Glutamatergic neuron (in vitro differentiated cells): ENCODE measurements at places on chromosomes 7 and 10. TPM values are rescaled to one million over a fixed set of nuclear protein-coding genes. Genes with fewer than 3 reads are reported as not detected.
A peak's percentile ranks its signal among the peaks of the same experiment; 100 is the strongest.

GRCh38 chr10:26095781-26096180 lies 120.8 kb upstream of the GAD2 start:
- no peaks in the 10 kb centered on the region for H3K36me3 ChIP-seq
- H3K4me3 ChIP-seq: no peak overlapping the region
- H3K4me1 ChIP-seq: no peaks in the 10 kb centered on the region
- peaks cover 3% of the 10 kb centered on the region for H3K27me3 ChIP-seq
- no peak for DNase-seq

GRCh38 chr7:108280136-108280535 lies 150.0 kb upstream of the LAMB4 start:
- no peak overlapping the region for H3K27ac ChIP-seq
- peaks cover 4% of the 10 kb centered on the region for H3K27me3 ChIP-seq
- DNase-seq: no peak
- peaks cover 28% of the 10 kb centered on the region for H3K4me1 ChIP-seq
- H3K4me3 ChIP-seq: no peak overlapping the region
- peaks cover 17% of the 10 kb centered on the region for H3K36me3 ChIP-seq

DNA sequence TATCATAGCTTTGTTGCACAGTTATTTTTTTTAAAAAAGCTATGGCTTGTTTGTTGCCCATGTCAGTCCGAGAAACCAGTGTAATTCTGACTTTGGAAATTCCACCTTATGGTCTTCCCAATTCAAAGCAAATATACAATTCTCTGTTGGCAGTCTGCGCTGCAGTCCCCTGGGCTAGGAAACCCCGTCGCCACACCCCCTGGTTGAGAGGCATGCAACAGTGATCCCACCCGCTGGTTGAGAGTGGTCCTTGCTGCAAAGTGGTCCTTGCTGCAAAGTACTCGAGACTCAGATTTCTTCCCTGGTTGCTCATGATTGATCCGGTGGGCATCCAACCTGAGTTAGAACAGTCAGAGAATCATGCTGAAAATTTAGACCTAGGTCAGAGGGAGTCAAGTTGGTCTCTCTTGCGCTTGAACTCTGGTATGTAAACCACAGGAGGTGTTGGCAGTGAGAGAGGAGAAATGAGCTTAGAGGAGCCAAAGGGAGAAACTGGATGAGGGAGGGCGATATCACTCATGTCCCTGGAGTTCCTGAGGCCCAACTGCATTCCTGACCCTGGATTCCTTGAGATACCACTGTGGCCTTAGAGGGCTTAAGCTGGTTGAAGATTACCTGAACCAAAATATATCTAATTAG lies 45.0 kb upstream of the STK17A start:
- H3K4me3 ChIP-seq: no peak overlapping the region
- DNase-seq: no peak
- H3K27me3 ChIP-seq: no peaks in the 10 kb centered on the region
- H3K27ac ChIP-seq: no peak overlapping the region

The SVIL gene
- total RNA-seq: 117 TPM

- H3K27me3 ChIP-seq: no peaks in the 10 kb centered on the region
- H3K27ac ChIP-seq: no peak overlapping the region
- H3K36me3 ChIP-seq: no peaks in the 10 kb centered on the region
- DNase-seq: peak; percentile 64
These were observed 109.6 kb downstream of the SFMBT2 start for GRCh38 chr10:7301006-7301778.

DNA sequence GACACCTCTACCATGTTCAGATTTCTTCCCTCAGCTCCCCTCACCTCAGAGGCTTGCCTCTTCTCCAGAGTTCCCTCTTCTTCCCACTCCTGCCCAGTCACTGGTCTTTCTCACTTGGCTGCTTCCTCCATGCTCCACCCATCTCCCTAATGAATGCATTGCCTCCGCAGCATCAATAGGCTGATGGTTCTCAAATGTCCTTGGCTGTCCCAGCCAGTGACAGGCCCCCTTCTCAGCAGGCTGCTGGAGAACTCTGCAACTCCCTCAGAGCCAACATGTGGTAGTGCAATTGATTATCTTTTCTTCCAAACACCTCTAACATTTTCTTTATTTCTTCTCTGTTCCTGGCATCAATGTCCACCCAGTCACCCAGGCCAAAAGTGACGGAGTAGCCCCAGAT lies 218.2 kb downstream of the RELN start:
- peaks cover 11% of the 10 kb centered on the region for H3K4me1 ChIP-seq
- no peaks in the 10 kb centered on the region for H3K27me3 ChIP-seq
- no peak for DNase-seq
- no peaks in the 10 kb centered on the region for H3K36me3 ChIP-seq
- no peak overlapping the region for H3K4me3 ChIP-seq
- H3K27ac ChIP-seq: no peak overlapping the region

The TRAPPC14 gene
- 42.4 TPM for total RNA-seq

DNA sequence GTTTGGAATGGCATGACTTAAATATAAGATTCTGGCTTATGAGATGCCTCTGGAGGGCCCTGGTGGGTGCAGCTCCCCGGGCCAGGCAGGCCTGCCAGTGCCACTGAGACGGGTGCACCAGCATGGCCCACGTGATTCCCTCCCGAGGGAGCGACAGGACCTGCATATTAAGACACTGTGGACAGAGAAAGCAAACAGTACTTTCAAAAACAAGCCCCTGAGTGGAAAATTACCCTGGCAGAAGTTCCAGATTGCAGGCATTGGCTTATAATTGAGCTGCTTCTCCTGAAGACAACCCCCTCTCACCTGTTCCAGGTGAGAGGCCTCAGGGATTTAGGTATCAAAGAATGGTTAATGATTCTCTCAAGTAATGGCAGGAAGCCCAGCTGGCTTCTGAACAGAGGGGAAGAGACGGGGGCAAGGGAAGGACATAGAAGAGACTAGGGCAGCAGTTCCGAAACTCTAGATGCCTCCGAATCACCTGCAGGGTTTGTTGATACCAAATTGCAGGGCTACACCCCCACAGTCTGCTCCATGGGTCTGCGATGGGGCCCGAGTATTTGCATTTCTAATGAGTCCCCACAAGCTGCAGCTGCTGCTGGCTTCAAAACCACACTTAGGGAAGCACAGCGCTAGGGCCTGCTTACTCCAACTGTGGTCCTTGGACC lies 66.0 kb upstream of the DOCK1 start:
- H3K4me1 ChIP-seq: no peaks in the 10 kb centered on the region
- DNase-seq: no peak
- no peaks in the 10 kb centered on the region for H3K27me3 ChIP-seq
- H3K27ac ChIP-seq: no peak overlapping the region
- H3K4me3 ChIP-seq: no peak overlapping the region

DNA sequence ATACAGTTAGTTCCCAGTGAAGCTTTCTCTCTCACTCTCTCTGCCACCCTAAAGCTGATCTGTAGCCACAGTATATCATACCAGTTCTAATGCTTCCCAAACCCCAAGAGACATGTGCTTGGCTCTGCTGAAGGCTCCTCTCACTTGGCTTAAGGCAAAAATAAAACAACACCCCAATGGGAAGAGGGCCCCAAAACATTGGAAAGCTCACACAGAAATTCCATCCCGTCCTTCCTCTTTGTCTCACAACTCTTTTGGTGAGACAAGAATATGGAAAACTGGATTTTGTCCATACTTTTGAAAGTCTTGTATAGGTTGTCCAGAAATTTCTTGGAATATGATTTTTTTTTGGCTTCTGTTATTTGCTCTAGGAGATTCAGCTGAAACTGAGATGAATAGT lies 56.1 kb upstream of the WNT16 start:
- no peaks in the 10 kb centered on the region for H3K27me3 ChIP-seq
- H3K4me1 ChIP-seq: no peaks in the 10 kb centered on the region
- DNase-seq: no peak
- no peaks in the 10 kb centered on the region for H3K36me3 ChIP-seq
- no peak overlapping the region for H3K4me3 ChIP-seq
- no peak overlapping the region for H3K27ac ChIP-seq

- no peak for DNase-seq
- H3K4me3 ChIP-seq: no peak overlapping the region
- no peaks in the 10 kb centered on the region for H3K36me3 ChIP-seq
- no peaks in the 10 kb centered on the region for H3K4me1 ChIP-seq
- no peak overlapping the region for H3K27ac ChIP-seq
These were observed 21.4 kb upstream of the TFEC start for GRCh38 chr7:116052006-116052405.

DNA sequence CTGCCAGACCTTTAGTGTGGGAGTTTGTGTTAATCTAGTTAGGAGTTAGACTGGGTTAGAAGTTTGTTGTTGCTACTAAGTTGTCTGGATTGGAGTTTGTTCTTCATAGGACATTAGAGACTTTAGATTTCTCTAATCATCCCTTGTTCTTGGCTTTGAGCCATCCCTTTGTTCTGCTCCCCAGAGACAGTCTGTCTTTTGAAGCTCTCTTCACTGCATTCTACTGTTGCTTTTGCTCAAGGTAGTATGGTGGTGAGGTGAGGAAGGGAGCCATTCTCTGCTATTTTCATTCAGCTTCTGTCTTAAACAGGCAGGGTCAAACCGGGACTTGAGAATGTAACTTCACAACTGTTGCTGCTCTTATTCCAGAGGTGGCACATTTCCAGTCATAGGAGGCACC lies 10.4 kb upstream of the TARP start:
- no peaks in the 10 kb centered on the region for H3K27me3 ChIP-seq
- no peaks in the 10 kb centered on the region for H3K4me1 ChIP-seq
- H3K4me3 ChIP-seq: no peak overlapping the region
- no peaks in the 10 kb centered on the region for H3K36me3 ChIP-seq

The TMEM229A gene
- not detected for total RNA-seq

DNA sequence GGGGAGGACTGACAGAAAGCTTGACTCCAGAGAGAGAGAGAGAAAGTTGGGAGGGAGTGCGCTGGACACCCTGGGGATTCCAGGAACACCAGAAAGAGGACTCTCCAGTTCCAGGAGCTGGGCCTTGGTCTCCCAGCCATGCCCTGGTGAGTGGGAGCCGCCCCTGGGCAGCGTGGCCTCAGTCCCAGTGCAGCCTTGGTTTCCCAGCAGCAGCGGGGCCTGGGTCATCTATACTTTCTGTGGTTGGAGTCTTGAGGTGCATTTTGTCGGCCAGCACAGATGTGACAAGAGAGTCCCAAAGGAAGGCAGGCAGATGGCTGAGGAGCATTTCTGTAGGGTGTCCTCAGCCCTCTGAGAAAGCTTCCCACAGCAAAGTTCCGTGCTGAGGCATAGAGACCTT lies 334.7 kb upstream of the ZNF32 start:
- H3K36me3 ChIP-seq: no peaks in the 10 kb centered on the region
- no peak overlapping the region for H3K4me3 ChIP-seq
- H3K27me3 ChIP-seq: peaks cover 5% of the 10 kb centered on the region
- peaks cover 10% of the 10 kb centered on the region for H3K4me1 ChIP-seq
- DNase-seq: no peak

GRCh38 chr10:79098596-79099015 lies 29.8 kb downstream of the ZMIZ1 start:
- peaks cover 68% of the 10 kb centered on the region for H3K4me1 ChIP-seq
- H3K36me3 ChIP-seq: no peaks in the 10 kb centered on the region
- H3K4me3 ChIP-seq: no peak overlapping the region
- H3K27me3 ChIP-seq: peaks cover 36% of the 10 kb centered on the region

- H3K4me1 ChIP-seq: peaks cover 6% of the 10 kb centered on the region
- H3K27me3 ChIP-seq: no peaks in the 10 kb centered on the region
These were observed 52.1 kb upstream of the CAV2 start for GRCh38 chr7:116447436-116447835.

The RAPGEF5 gene
- 169 TPM for total RNA-seq

DNA sequence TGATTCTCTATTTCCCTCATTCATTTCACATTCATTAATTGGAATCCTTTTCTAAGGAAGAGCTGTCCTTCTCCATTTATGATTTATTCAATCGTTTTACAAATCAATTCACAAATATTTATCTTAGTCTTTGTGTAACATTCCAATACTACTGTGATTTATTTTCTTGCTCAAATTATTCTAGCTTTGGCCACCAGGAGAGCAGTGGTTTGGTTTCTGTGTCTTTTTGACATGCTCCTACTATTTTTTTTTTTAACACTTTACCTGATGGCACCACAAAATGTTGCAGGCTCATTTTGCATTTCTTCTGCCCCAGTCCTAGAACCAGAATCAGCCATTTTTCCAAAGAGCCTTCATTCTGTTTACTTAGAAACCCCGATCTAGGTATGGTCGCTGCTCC lies 13.3 kb upstream of the RBM33 start:
- H3K4me3 ChIP-seq: no peak overlapping the region
- peaks cover 22% of the 10 kb centered on the region for H3K36me3 ChIP-seq
- no peak overlapping the region for H3K27ac ChIP-seq
- H3K27me3 ChIP-seq: no peaks in the 10 kb centered on the region
- DNase-seq: no peak

The CYP3A4 gene
- total RNA-seq: not detected
